ENCODE measurements at places on chromosomes 6 and 20.

GRCh38 chr20:17537959-17538358, 6.8 kb upstream of the BFSP1 start:
- no peak for DNase-seq

- peak; percentile 18 for DNase-seq
Measured at GRCh38 chr6:19999319-20000191, 162.4 kb downstream of the ID4 start.

- no peak for DNase-seq
Measured at GRCh38 chr6:108108374-108108773, 33.8 kb upstream of the OSTM1 start.

- peak; percentile 11 for DNase-seq
Measured at GRCh38 chr6:63740709-63741108, 105.1 kb downstream of the PHF3 start.
